Glomerular endothelial cell (primary cell): ENCODE measurements at places on chromosomes 6 and 20. TPM values are rescaled to one million over a fixed set of nuclear protein-coding genes. Genes with fewer than 3 reads are reported as not detected.

- no peak for DNase-seq
Observed at GRCh38 chr6:28322661-28323060, 13.3 kb downstream of the ZSCAN31 start.

Gene GCLC
- total RNA-seq: 12.8 and 20.2 TPM in 2 replicates

- DNase-seq: no peak
Observed at GRCh38 chr6:42230345-42231321, 13.0 kb upstream of the MRPS10 start.

- no peak for DNase-seq
Observed at GRCh38 chr6:149033454-149033853, 284.1 kb upstream of the TAB2 start.

DNA sequence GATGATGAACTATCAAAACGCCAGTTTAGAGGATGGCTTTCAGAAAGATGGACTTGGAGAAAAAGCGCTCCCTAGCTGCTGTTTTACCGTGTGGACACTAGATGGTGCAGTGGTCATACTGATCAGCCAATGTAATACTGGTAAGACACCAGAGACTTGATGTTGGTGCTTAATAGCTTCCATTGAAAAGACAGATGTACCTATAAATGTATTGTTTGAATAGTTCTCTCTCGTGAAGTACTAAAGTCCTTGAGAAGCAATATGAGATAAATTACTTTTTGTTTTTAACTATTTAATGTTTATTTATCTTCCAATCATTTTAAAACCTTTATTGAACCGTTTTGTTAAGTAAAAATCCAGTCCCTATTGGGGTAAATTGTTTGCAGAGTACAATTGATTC lies 63.9 kb upstream of the FUCA2 start:
- DNase-seq: peak; percentile 80

- peak; percentile 66 for DNase-seq
Observed at GRCh38 chr6:148064406-148065134, 278.1 kb upstream of the SASH1 start.

- no peak for DNase-seq
Observed at GRCh38 chr6:156794546-156795354, 17.6 kb downstream of the ARID1B start.

- no peak for DNase-seq
Observed at GRCh38 chr20:32828029-32828680, 8.4 kb downstream of the MAPRE1 start.

Gene PLEKHG1
- 104 and 203 TPM in 2 replicates for total RNA-seq

DNA sequence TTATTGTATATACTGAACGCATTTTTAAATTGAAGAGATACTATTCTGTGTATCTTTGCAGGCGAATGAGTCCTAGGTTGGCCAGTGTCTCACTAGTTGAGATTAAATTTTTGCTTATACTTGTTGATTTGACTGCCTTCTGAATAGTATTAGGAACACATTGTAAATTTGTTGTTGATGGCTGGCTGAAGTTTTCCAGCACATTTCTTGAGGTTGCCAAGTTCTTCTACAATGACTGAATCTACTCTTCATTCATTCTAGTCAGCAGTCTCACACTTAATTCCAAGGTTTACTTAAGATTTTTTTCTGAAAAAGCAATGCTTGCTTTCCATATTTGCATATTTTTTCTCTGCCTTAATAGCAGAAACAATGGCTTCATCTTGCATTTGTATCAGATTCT lies 151.7 kb downstream of the ZFAND3 start:
- no peak for DNase-seq

GRCh38 chr20:46305331-46305972 lies 2.8 kb downstream of the CDH22 start:
- DNase-seq: no peak

- DNase-seq: no peak
Observed at GRCh38 chr20:61801428-61801827, 264.3 kb downstream of the TAF4 start.

Gene ATP9A
- total RNA-seq: 48.8 and 57.0 TPM in 2 replicates

Gene MYLK2
- total RNA-seq: 2.9 and 4.1 TPM in 2 replicates

- DNase-seq: no peak
Observed at GRCh38 chr6:111159633-111160032, 72.3 kb downstream of the SLC16A10 start.

DNA sequence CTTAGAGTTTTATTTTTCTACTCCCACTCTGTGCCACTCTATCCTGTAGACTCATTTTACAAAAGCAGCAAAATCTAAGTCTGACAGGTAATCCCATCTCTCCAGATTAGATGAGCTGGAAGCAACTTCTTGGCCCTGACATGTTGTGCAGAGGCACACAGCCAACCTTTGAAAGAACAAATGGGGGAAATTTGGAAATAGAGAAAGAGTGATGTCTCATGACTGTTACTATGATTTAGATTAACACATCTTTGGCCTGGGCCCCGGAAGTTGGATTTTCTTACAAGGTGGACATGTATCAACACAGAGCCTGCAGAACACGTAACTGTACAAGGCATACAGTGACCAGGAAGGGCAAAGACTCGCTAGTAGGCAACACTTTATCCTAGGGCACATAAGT lies 227.7 kb downstream of the MYLK4 start:
- DNase-seq: no peak

DNA sequence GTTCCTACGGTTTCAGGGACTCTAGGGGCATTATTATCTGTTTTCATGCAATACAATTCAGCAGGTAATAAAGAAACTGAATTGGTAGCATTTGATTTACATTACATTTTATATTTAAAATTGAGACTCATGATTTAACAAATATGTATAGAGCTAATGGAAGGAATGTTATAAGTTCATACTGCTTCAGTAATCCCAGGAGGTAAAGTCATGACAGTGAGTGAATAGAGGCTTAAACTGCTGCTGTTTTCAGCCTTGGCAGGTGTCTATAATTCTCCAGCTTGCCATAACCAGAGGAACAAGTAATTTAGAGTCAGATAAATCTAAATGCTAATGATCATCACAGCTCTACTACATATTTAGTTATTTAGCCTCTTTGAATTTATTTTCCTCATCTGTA lies 360.8 kb upstream of the MANEA start:
- DNase-seq: no peak

GRCh38 chr20:37362821-37363220 lies 16.9 kb downstream of the SRC start:
- no peak for DNase-seq

GRCh38 chr6:83758533-83758932 lies 49.6 kb upstream of the SNAP91 start:
- no peak for DNase-seq

GRCh38 chr6:132812756-132813172 lies 1.6 kb upstream of the RPS12 start:
- DNase-seq: no peak

Gene KIF13A
- 57.5 and 59.7 TPM in 2 replicates for total RNA-seq

- DNase-seq: no peak
Observed at GRCh38 chr6:118584911-118585310, 36.8 kb downstream of the PLN start.

Gene TFAP2C
- 0.10 and 0.35 TPM in 2 replicates for total RNA-seq

GRCh38 chr6:153588330-153588729 lies 450.7 kb upstream of the OPRM1 start:
- DNase-seq: no peak

- DNase-seq: no peak
Observed at GRCh38 chr6:89483111-89483720, 50.3 kb downstream of the ANKRD6 start.

DNA sequence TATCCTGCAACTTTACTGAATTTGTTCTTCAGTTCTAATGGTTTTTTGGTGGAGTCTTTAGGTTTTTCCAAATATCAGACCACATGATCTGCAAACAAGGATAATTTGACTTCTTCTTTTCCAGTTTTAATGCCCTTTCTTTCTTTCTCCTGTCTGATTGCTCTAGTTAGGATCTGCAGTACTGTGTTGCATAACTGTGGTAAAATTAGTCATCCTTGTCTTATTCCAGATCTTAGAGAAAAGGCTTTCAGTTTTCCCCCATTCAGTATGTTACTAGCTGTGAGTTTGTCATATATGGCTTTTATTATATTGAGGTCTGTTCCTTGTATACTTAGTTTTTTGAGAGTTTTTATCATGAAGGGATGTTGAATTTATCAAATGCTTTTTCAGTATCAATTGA lies 4.3 kb downstream of the MICA start:
- no peak for DNase-seq

GRCh38 chr6:122567034-122567433 lies 43.2 kb upstream of the PKIB start:
- no peak for DNase-seq

DNA sequence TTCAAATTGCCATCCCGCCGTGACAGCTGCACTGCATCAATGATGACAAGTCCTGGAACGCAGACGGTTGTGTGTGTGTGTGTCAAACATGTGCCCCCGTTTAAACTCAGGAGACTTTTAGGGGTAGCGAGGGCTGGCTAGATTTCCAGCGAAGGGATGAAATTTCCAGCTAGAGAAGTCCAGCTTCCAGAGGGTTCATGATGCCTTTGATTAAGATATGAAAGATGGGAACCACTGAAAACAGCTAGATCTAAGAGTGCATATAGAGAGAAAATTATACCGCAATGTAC lies 644 bp downstream of the KIZ start:
- DNase-seq: no peak

DNA sequence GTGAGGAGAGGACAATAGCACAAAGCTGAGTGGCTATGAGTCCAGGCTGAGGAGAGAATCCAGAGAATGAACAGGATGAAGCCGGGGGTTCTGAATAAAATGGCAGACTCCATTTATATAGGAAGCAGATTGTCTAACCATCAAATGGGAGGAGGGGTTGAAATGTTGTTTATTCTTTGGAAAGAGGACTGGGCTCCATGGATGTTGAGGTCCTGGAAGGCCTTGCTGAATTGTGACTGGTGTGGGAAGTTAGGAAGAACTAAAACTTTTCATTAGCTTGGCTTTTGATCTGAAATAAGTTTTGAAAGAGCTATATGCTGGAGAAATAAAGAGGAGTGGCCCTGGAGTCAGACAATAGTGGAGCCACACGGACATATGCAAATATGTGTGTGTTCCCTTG lies 647.8 kb downstream of the RNF144B start:
- DNase-seq: no peak

Gene OOEP
- total RNA-seq: not detected in 2 replicates

Gene BCAS4
- total RNA-seq: 1.8 and 11.1 TPM in 2 replicates

DNA sequence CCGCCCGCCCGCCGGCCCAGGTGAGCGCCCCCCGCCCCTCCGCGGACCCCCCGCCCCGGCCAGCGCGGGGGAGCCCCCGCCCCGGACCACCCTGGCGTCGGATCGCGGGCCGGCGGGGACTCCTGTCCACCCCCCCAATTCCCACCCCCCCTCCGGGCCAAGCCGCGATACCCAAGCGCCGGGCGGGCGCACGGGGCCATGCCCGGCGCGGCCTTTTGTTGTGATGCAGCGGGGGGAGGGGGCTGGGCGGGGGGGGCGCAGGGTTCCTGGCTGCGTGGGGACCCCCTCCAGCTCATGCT lies 245 bp downstream of the SRC start:
- DNase-seq: no peak

- DNase-seq: peak; percentile 51
Observed at GRCh38 chr6:15504581-15505350, 158.1 kb downstream of the DTNBP1 start.

Gene GINS1
- 3.1 and 4.4 TPM in 2 replicates for total RNA-seq

GRCh38 chr6:96234444-96234843 lies 218.7 kb downstream of the FUT9 start:
- DNase-seq: no peak

Gene CASP8AP2
- total RNA-seq: 6.6 and 12.5 TPM in 2 replicates

GRCh38 chr6:106922626-106923025 lies 51.9 kb downstream of the CD24 start:
- DNase-seq: no peak

DNA sequence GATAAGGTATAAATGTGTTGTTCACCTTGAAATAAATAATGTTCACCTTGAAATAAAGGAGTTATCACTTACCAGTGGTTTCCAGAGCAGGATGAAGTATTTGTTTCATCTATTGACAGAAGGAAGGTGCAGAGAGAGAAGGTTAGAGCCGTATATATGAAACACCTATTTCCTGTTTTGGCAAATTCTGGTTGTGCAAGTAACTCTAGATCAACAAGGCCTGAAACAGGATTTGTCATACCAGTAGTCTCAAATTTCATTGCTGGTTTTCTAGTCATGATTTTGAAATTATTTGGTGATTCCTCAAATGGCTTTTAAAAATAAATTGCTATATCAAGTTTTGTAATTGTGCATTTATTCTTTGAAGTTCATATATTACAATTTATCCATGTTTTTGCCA lies at the start of gene CRISP3:
CRISP3 (minus strand) TSS at position 130 of the 400 bp plus-strand sequence; CDS start at position 109, 21 bp downstream.
- DNase-seq: no peak

DNA sequence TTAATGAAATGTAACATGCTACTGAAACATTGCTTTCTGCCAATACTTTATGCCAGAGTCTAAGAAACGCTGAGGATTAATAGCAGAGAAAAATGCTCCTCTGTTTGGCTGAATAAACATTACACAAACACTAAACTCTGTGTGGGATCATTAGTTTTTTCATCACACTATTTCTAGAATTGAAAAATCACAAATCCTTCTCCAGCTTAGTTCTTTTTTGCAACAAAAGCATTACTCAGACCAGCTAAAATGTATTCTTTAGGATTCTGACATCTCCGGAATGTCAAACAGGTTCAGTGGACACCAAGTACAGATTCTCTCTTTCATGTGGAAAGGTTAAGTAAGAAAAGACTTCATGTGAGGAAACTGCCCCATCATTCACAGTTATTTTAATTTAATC lies 226.9 kb downstream of the SIM1 start:
- DNase-seq: no peak

- DNase-seq: peak; percentile 22
Observed at GRCh38 chr6:150293423-150294173, 75.2 kb upstream of the IYD start.

Gene TCF21
- total RNA-seq: 0.41 and 0.44 TPM in 2 replicates

Gene TMEM74B
- total RNA-seq: 0.76 and 1.2 TPM in 2 replicates

- no peak for DNase-seq
Observed at GRCh38 chr6:109336221-109336961, 45.9 kb downstream of the CD164 start.

DNA sequence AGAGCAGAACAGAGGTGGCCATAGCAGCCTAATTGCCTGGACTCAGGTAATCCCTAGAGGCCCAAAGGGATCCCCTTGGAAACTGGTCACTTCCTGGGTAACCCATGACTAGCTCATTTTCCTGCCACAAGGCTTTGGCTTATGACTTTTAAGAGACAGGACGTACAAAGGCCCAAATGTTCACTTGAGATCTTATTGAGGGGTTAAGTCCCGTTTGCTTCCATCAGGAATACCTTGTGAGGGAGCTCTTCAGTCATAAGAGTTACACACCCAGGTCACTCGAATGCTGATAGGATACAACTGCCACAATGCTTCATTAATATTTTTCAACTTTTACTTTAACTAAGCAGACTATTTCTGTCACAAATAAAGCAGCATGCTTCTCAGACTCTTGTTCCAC lies 51.7 kb downstream of the TMEM170B start:
- DNase-seq: no peak

GRCh38 chr20:15889514-15890256 lies 683.6 kb downstream of the KIF16B start:
- no peak for DNase-seq

Gene RALY
- total RNA-seq: 166 and 170 TPM in 2 replicates

Gene HLA-DQA1
- total RNA-seq: not detected in 2 replicates

DNA sequence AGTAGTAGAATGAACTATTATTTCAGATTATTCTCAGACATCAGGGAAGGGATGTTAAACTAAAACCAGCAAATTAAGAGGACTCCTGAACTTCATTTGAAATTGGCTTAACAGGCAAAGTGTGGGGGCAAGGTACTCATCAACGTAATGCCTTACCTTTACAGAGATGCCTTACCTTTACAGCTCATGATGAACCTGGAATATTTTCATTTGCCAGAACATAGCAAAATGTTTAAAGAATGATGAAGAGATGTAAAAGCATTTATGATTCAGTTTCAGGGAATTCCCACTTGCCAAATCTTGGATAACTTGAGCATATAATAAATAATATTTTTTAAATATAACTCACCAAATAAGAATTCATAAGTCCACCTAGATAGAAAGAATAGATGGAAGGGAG lies 207.5 kb downstream of the TINAG start:
- DNase-seq: no peak
